MV-4-11 (cell line): ENCODE measurements at places on chromosomes 12 and 14.
A peak's percentile ranks its signal among the peaks of the same experiment; 100 is the strongest.

GRCh38 chr12:28539691-28540323, 349.6 kb downstream of the CCDC91 start:
- no peak for DNase-seq

- DNase-seq, result no peak
Measured at GRCh38 chr14:63375769-63376168, 57.0 kb upstream of the GPHB5 start.

DNA sequence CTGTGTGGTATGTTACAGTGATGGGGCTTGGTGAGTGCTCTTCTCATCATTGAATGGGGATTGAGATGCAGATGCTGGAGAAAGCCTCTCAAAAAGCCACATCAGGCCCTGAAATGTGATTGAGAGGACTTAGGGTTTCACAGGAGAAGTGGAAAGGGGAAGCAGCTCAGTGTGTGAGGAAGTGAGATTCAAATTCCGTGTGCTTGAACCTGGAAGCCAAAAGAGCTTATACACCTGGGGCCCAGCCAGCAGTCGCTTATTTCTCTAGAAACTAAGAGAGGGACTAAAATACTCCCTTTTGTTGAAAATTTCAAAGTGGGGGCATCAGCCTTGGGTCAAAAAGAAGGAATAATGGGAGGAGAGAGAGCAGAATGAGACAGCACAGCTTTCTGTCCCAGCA, 39.1 kb upstream of the GZMB start:
- DNase-seq, result peak; percentile 92

GRCh38 chr12:42767326-42767954, 177.9 kb upstream of the PRICKLE1 start:
- peak; percentile 53 for DNase-seq

GRCh38 chr12:7207866-7208625, 18.6 kb downstream of the PEX5 start:
- DNase-seq, result no peak
